ENCODE measurements at places on chromosomes 4 and X.

DNA sequence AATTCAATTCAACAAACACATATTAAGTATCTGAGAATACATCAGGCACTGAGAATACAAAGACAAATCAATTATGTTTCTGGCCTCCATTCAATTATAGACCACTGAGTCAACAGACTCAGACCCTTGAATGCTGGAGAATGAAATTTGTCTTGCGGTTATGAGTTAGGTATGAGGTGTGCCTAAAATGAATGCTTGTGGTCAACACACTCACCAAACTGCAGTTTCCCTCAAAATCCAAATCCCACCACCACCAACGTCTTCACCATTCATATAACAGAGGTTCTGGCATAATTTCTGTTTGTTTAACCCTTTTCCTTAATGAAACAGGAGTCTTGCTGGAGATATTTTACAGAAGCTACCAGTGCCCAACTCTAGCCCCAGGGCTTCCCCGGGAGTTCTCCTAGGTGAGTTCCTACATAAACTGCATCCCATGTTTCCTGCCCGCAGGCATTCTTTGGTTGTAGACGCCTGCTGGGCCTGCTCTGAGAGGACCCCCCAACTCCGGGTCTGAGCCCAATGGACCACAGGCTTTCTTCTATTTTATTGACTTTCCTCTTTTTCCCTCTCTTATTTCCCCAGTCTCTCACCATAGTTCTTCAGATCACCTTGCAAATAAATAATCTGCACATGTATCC, 119.2 kb downstream of the DDX53 start:
- DNase-seq, result no peak

- no peak for DNase-seq
These were observed 35.8 kb upstream of the USP46 start for GRCh38 chr4:52694936-52695335.

DNA sequence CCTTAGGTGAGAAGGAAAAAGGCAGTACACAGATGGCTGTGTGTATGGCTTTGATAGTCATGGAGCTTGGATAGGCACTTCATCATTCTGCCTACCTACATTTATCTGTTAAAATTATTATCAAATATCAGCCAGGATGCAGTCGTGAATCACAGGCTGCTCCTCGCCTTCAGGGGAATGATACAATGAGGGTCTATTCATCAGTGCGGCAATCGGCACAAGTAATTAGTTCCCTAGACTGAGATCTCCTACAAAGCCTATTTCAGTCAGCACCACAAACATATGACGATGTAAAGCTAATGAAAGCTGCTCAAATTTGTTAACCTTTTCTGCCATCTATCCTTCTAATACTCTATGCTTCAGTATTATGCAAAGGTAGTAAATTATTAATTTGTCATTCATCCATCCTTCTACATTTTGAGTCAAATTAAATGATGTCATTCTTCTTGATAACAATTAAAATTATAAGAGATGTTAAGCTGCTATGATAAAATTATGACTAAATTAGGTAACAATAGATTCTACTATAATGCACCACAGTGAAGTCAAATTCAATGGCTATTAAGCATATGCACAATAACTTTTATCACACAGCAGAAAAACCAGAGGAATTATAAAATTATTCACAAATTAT, 19.0 kb downstream of the MAB21L2 start:
- no peak for DNase-seq

- DNase-seq, result no peak
These were observed 10.8 kb upstream of the HHIP start for GRCh38 chr4:144634978-144635747.

GRCh38 chrX:136806891-136807410, 26.2 kb upstream of the ARHGEF6 start:
- DNase-seq, result no peak

- peak; percentile 8 for DNase-seq
These were observed 443.3 kb downstream of the GBA3 start for GRCh38 chr4:23135792-23136645.

DNA sequence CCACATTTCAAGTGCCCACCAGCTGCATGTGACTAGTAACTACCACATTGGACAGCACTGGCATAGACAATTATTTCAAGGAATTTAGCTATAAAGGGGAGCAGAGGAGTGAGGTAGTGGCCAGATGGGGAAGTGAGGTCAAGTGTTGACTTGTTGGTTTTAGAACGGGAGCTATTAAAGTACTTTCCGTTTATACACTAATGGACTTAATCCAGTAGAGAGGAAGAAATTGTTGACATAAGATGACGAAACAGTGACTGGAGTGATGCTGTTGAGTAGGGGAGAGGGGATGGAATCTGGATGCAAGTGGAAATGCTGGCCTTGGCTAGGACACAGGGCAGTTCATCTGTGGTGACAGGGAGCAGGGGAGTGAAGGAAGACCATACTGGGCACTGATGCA, 154.4 kb downstream of the AMMECR1 start:
- no peak for DNase-seq

DNA sequence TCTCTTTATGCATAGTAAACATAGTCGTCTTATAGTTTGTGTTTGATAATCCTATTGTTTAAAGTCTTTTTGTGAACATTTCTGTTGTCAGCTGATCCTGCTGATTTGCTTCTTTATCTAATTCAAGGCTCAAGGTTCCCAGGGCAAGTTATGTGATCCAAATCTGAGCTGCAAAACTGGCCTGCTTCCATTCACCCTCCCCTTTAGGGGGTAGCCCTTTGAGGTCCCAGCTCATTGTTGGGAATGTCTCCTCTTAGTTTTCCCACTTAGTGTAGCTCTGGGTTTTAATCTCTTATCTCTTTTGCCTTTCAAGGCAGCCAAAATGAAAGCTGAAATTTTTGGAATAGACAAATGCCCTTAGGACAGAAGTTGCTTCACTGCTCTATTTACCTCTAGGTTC, 40.2 kb upstream of the MAGED1 start:
- DNase-seq, result no peak

DNA sequence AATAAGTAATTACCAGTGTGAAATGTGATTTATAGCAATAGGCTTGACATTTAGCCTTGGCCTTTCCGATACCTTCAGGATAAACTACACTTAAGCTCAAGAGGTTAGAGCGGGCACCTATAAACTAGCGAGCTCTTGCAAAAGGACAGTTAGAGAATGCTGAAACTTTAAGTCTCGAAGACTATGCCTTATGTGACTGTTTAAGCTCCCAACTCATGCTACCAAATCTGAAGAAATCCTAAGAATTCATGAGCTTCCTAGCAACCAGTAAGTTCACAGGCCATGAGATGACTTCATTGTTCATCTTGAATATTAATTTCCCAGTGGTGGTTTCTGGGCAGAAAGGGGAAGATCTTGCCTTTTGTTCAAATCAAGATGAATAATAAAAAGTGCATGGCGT, 4.7 kb downstream of the STOX2 start:
- no peak for DNase-seq

- no peak for DNase-seq
These were observed 38.3 kb upstream of the CWH43 start for GRCh38 chr4:48947731-48948130.
